ENCODE measurements at places on chromosomes 1 and 21. TPM values are rescaled to one million over a fixed set of nuclear protein-coding genes. Genes with fewer than 3 reads are reported as not detected.

GRCh38 chr1:18549106-18549505 is 68.4 kb downstream of the KLHDC7A start:
- DNase-seq = no peak

- DNase-seq = no peak
Measured at GRCh38 chr21:37700641-37701202, 215.5 kb downstream of the KCNJ6 start.

GRCh38 chr1:43564551-43565348 is 34.1 kb downstream of the PTPRF start:
- no peak for DNase-seq

GRCh38 chr1:68495968-68496679 is 758 bp downstream of the DEPDC1 start:
- DNase-seq = no peak

- no peak for DNase-seq
Measured at GRCh38 chr1:154883919-154884868, 14.1 kb upstream of the KCNN3 start.

DNA sequence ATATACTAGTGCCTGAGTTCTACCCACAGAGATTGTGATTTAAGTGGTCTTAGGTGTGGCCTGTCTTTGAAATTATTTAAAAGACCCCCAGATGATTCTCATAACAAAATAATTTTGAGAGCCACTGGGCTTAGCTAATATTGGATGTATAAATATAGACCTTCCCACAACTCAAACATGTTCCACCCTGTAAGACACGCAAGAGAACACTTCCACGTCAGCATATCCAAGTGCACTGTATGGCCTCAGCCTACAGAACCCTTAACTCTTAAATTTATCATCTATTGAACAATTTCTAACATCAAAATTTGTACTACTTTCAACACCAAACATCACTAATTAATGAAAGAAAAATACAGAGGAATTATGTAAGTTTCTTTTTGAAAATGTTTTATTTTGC is 2.5 kb downstream of the FAM177B start:
- DNase-seq = no peak

- no peak for DNase-seq
Measured at GRCh38 chr1:99469550-99469971, 176.4 kb upstream of the PALMD start.

DNA sequence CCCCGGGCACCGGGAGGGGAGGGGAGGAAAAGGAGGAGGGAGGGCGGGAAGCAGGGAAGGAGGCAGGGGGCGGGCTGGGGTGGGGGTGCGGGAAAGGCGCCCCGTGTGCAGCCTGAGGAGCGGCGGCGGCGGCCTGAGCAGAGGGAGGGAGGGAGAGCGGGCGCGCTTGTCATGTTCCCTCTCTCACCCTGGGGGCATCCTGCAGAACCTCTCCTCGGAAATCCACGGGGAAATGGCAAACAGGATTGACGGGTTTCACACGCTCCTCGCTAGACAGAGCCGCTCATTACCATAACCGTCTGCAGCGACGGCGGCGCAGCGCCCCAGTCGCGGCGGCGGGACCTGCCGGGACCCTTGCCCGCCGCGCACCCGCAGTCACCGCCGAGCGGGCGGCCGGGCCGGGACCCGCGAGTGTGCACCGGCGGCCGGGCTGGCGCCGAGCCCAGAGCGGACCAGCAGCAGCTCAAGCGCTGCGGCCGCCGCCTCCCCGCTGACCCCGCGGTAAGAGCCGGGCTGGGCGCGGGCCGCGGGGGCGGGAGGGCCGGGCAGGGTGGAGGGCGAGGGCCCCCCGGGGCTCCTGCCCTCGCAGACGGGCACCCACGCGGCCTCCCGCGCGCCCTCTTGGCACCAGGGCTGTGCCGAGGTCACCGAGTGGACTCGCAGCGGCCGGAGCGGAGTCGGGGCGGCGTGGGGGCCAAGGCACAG is at the start of gene SERTAD4:
Gene SERTAD4, plus strand, starts transcription at position 286 of the 705 bp plus-strand sequence. CDS start 5,165 bp downstream, outside the sequence.
- no peak for DNase-seq

DNA sequence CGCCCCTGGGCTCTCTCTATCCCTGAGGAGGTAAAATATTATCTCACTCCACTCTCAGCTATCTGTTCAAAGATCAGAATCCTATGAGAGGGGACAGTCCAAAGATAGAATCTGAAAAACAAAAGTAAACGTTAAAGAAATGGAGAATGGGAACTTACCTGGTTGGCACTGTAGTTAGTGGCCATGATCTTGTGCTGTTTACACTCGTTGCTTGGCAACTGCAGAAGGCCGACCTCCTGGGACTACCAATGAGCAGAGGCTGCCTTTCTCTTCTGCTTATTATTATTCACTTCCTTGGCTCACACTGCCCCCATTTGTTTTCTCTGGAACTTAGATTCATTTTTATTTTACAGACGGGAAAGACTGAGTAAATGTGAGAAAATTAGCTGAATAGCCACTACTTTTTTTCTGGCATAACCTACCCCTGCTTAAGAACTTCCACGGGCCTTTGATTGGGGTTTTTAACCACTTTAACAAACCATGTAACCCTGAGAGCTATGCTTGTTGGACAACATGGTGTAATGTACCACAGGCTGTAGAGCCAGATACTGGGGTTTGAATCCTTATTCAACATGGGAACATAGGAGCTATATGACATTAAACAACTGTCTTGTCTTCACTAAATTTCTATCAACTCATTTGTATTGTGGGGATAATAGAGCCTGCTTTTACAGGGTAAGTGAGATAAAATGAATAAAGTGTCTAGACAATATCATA is at the start of gene CFAP126:
Gene CFAP126, minus strand, starts transcription at position 193 of the 717 bp plus-strand sequence. Its CDS starts 8 bp downstream, at position 185.
- DNase-seq = peak; percentile 82

PTPRF gene
- 3.5 TPM for polyA plus RNA-seq

MASP2 gene
- polyA plus RNA-seq = 0.06 TPM

TMEM81 gene
- 2.4 TPM for polyA plus RNA-seq

DMBX1 gene
- polyA plus RNA-seq = not detected
